DMS79 treated with DMSO at 0.1 percent for 48 hours (cell line): ENCODE measurements at places on chromosomes 4 and X.

GRCh38 chrX:17052793-17053192, 106.3 kb downstream of the REPS2 start:
- no peak for DNase-seq

DNA sequence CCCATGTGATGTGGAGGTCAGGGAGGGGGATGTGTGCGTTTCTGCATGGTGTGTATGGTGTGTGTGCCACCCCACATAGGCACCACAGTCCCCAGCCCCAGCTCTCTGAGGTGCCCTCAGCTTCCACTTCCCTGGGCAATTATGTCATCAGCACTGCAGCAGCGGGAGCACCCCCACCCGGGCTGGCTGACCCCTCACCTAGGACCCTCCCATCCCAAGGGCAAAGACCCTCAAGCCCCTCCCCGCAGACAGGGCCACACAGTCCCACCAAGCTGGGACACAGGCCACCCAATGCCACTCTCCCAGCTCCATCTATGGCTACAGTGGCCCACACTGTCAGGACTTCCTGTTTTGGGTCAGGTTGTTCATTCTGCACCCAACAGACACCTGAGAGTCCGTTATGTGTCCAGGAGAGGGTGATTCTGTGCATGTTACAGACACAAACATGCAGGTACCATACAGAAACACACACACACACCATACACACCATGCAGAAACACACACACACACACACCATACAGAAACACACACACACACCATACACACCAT, 75.2 kb downstream of the JAKMIP1 start:
- DNase-seq: no peak

GRCh38 chr4:71663780-71664179, 120.1 kb downstream of the GC start:
- no peak for DNase-seq

DNA sequence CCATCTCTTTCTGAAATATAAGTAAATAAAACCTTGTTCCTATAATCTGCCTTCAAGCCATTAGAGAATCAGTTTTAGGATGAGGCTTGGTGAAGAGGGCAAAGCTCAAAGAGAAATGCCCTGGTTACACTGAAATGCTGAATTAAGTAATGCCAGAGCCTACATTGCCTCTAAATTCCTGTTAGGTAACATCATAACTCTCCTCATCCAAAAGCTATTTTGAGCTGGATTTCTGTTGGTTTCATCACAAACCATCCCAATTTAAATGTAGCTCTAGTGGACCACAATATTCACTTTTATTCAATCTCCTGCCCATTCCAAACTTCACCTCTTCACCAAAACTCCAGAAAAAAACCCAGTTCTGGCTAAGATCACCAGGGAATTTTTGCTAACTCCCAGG, 1319.7 kb upstream of the TENM3 start:
- no peak for DNase-seq

- no peak for DNase-seq
Observed at GRCh38 chrX:71367396-71367795, 1.2 kb downstream of the TAF1 start.

GRCh38 chrX:24480400-24480865, 15.3 kb downstream of the PDK3 start:
- no peak for DNase-seq

- DNase-seq: no peak
Observed at GRCh38 chr4:26076000-26076587, 162.1 kb downstream of the SMIM20 start.

- no peak for DNase-seq
Observed at GRCh38 chr4:84243685-84244084, 255.4 kb downstream of the NKX6-1 start.

DNA sequence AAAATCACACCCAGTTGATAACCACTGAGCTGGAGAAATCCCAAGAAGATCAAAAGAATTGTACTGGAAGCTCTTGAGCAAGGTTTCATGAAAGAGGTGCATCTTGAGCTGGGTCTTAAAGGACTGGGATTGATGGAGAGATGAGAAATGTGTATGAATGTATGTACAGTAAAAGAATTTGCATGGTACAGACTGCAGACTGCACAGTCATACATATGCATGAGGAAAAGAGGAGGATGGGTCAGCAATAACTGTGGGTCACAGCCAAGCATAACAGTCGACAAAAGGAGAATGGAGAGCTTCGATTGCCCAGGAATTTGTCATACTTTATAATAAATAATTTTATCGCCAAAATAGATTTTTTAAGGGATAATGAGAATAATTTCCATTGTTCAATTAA, 4.8 kb upstream of the RELL1 start:
- no peak for DNase-seq

- no peak for DNase-seq
Observed at GRCh38 chr4:138259824-138260223, 17.7 kb upstream of the SLC7A11 start.

DNA sequence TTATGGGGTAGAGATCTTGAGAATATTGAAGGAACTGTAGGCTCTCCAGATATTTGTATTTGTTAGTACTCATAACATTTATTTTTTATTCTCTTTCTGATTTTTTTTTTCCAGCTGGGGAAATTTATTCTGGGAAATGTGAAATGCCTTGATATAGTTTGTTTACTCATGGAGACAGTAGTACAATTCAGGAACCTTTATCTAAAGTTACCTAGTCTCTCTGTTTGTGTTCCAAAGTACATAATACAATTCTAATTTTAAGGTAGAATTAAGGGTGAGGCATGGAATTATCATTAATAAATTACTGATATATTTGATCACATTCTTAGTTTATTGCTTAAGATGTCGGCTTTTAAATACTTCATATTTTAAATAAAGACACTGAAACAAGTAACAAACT, 114.0 kb downstream of the RS1 start:
- DNase-seq: no peak

DNA sequence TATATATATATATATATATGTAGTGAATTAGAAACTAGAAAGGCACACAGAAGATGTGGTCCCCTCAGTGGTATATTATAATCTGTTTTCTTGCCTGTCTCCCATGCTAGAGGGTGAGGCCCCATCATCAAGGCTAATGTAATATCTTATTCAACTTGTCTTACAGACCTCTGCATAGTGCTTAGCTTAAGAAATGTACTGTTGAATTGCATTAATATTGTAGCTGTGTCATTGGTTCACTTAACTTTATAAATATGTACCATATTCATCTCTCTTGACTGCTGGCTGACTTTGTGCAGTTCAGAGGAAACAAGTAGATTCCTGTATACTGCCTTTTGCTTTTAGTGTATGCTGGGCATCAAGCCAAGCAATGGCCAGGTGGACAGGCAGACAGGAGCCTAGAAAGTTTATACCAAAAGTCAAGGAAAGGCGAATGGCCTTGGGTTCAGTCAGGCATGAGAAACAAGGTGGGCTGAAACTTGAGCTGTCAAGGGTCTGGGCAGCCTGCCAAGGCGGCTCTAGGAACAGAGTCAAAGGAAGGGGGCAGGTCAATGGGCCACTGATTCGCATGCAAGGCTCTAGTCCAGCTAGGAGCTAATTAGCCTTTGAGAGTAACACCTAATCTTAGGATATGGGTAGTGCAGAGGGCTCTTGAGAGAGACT, 78.8 kb upstream of the LEF1 start:
- peak; percentile 94 for DNase-seq

DNA sequence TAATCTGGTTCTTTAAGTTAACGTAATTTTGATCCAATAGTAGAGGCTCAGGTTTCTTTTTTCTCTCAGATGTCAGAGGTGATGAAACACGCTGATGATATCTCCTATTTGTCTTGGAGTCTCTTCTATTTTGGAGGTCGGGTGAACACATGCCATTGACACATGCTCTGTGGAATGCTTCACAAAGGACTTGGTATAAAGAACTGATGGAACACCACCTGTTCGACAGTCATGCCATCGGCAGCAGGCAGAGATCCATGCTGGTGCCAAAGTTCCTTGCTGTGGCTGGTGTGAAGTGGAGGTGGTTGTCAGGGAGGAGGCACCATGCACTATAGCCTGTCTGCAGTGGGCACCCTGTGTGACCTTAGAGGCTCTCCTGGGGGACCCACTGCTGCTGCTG, 94.9 kb downstream of the ATP8A1 start:
- DNase-seq: no peak

DNA sequence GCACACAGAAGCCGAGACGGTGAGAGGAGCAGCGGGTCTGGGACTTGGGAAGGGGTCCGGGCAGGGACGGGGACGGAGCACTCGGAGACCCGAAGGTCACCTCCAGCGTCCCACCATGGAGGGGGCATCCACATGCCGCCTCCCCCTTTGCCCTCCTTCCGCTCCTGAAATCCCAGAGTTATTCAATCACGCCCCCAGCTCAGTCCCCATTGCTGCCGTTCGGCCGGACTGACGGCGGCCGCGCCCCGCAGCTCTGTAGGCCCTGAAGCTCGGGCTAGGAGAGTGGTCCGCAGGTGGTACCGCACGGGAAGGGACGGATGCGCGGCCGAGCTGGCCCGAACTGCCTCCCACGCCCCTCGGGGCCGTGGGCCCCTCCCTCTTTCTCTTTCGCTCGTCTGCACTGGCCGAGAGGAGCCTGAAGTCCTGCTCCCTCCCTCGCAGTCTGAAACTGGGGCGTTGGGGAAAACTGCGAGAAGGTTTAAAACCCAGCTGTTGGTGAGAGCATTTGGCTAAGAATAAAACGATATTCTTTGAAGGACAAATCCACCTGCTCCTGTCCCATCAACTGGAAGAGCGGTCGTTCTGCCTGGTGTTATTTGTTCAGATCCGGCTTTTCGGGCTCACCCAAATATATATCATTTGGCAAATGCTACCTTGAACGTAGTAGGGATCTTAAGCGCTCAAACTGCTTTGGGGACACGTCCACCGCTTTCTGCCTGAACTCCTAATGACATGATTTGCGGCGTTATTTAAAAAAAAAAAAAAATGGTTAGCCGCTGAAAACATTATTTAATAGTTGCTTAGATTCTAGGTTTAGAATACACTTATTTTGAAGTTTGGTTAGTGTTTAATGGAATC, 719 bp downstream of the USO1 start:
- DNase-seq: peak; percentile 57

GRCh38 chr4:20391198-20391597, 139.5 kb downstream of the SLIT2 start:
- peak; percentile 10 for DNase-seq

- peak; percentile 36 for DNase-seq
Observed at GRCh38 chr4:54971474-54971950, 153.9 kb downstream of the KDR start.

- DNase-seq: no peak
Observed at GRCh38 chr4:125572601-125573000, 257.8 kb downstream of the FAT4 start.

DNA sequence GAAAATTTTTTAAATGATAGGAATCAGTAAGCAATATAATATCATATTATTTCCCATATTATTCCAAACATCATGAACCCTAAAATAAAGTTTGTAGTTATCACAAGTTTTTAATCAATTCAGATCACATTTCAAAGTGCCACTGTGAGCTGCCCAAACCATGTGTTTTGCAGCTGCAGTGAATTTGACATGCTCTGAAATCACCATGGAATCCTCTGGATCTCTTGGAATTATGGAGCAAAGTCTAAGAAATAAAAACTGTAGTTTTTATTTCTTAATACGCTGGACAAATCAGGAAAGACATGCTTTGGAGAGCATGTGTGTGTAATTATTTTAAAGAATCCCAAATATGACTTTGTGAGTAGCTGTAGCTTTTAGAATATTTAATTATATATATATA, 262.7 kb downstream of the ANKRD50 start:
- no peak for DNase-seq

DNA sequence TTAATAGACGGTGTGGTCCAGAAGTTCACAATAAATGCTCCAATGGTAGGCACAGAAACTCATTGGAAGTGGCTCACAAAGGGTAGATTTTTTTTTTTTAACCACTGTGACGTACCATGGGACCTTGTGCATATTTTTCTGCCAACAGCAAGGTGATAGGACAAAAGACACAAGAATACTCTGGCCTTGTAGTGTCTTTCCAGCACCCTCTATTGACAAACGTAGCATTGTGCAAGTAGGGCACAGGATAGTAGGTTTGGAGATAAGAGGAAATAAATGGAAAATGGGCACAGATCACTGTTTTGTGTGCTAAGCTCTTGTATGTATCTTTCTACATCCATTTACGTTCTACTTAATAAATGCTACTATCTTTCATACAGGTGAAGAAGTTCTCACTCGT, 2054.9 kb downstream of the PCDH7 start:
- DNase-seq: no peak

DNA sequence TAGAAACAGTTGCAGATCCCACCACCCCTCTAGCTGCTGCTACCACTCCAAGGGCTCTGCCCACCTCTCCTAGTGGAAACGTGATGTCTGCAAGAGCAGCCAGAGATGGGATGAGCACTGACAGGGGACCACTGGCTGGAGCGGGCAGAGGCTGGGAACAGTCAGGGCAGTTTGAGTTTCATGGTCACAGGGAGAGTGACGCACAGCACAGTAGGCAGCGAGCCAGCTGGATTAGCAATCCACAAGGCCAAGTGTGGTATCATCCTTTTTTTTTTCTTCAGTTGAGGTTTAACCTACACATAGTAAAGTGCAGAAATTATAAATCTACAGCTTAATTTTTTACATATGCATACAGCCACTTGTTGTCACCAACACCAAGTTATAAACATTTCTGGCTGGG, 6.4 kb upstream of the SCML2 start:
- DNase-seq: no peak

DNA sequence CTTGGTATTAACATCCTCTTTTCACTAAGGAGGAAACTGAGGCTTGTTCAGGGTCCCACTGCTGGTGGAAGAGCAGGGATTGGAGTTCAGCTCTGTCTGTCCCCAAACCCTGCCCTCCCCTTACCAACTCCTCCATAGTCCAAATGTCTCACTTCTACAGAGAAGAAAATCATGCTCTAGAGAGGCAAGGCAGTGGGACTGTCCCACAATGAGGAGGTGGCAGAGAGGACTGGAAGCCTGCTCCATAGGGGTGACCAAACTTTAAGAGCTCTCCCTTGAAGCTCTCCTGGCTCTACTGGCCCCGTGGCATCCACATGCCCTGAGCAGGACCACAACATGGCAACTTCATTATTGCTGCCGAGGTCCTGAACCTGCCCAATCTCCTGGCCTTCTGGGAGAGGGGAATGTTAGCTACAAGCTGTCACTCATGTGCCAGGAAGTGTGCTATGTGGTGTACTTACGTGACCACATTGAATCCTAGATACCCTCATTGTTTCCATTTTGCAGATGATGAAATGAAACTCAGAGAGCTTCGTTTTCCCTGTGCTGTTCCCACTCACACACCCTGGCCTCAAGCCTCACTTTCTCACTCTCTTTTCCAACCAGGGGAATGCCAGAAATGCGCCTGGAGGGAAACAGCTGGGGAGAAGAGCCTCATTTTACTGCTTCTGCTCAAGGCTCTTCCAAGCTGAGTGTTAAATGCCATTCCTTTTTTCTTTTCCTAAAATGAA, 71.5 kb downstream of the ANAPC4 start:
- no peak for DNase-seq

DNA sequence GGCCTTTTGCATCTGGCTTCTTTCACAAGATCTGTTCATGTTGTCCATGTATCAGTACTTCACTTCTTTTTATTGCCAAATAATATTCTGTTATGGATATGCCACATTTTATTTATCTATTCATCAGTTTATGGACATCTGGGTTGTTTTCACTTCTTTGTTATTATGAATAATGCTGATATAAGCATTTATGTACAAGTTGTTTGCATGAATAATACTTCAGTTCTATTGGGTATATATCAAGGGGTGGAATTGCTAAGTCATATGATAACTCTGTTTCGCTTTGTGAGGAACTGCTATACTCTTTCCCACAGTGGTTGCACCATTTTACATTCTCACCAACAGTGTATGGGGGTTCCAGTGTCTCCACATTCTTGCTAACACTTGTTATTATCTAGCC, 190.4 kb downstream of the RBMX2 start:
- DNase-seq: no peak
